Brain (organoid and tissue), 16 donors: ENCODE measurements at places on chromosomes 7 and 10.

GRCh38 chr10:113920875-113921274, 66.4 kb downstream of the NHLRC2 start:
- no peak for DNase-seq

- DNase-seq: no peak
These were observed 15.2 kb downstream of the SLC29A3 start for GRCh38 chr10:71334221-71334791.

DNA sequence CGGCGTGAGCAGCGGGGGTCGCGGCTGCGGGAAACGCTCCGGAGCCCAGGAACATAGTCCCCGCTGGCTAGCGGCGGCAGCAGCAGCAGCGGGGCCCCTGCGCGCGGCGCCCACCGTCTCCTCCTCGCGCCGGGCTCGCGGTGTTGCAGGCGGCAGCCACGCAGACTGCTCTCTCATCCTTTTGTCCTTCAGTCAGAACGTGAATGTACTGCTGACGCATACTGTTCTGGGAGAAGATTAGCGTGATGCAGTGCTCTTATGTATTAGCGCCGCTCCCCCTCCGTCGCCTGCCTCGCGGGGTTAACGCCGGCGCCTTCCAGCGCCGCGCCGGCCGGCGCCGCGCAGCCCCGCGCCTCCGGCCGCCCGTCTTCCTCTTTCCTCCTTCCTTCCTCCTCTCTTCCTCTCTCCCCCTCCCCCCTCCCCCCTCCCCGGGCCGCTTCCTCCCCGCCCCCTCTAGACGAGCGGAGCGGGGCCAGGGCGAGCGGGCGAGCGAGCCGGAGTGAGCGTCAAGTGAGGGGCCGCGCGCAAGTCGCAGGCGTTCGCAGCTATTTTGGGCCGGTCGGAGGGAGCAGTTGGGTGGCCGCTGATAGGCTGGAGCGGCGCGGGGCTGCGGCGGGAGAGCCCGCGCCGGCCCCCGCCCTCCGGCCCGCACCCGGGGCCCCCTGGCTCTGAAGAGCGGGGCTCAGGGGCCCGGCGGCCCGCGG, 816 bp upstream of the LRRC4 start:
- DNase-seq: peak; percentile 88

DNA sequence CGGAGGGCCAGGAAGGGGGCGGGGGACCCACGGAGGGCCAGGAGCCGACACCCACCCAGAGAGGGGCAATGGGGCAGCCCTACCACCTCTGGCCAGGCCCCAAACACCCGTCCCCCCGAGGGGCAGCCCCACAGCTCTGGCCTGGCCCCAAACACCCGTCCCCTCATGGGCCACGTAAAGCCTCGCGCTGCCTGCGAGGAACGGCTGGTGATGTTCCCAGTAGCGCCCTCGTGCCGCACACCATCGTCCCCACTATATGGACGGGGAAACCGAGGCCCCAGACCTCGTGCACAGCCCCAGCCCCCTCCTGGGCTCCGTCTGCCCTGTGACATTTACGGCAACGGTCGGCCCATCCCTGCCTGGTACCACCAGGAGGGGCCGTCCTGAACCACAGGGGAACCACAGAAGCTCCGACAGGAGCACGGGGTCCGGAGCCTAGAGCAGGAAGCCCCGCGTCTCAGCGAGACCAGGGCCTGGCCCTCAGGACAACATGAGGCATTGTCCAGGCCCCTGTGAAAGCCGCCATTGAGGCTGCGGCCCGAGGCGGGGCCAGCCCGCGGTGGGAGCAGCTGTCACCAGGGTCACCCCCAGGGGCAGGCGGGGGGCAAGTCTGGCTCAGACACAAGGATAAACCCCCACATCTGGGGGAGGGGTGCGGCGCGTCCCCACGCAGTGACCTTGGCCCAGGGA, 35.6 kb downstream of the GET4 start:
- no peak for DNase-seq

- DNase-seq: no peak
These were observed 185.5 kb upstream of the STEAP4 start for GRCh38 chr7:88492153-88492552.

DNA sequence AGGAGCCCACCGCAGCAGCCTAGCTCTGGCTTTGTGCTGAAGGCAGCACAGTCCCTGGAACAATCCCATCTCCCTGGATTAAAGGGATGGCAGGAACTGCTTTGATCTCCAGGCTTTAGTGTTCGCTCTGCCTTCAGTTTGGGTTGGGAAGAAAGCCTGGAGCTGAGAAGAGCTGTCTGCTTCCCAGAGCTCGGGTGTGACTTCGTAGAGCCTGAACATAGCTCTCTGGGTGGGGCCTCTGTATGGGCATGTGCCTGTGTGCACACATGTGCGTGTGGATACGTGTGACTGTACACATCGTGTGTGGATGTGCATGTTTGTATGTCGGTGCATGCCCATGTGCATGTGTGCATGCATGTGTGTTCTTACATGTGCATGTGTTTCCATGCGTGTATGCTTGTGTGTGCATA, 8.7 kb downstream of the ADCY1 start:
- peak; percentile 53 for DNase-seq

- peak; percentile 67 for DNase-seq
These were observed 727 bp downstream of the ATRNL1 start for GRCh38 chr10:115093776-115094408.

- no peak for DNase-seq
These were observed 110.9 kb upstream of the HDAC9 start for GRCh38 chr7:18384491-18385143.
